IMR-90 (cell line): ENCODE measurements at places on chromosomes 16 and 17. TPM values are rescaled to one million over a fixed set of nuclear protein-coding genes. Genes with fewer than 3 reads are reported as not detected.

The PIEZO1 gene
- 372 and 392 TPM in 2 replicates for polyA plus RNA-seq

The HS3ST2 gene
- not detected in 2 replicates for polyA plus RNA-seq

- peaks cover under 1% of the 10 kb centered on the region; the same call in 1 of the 2 replicates for H3K4me1 ChIP-seq
- DNase-seq: no peak
These were observed 11.2 kb downstream of the CDK5RAP3 start for GRCh38 chr17:47982091-47982617.

DNA sequence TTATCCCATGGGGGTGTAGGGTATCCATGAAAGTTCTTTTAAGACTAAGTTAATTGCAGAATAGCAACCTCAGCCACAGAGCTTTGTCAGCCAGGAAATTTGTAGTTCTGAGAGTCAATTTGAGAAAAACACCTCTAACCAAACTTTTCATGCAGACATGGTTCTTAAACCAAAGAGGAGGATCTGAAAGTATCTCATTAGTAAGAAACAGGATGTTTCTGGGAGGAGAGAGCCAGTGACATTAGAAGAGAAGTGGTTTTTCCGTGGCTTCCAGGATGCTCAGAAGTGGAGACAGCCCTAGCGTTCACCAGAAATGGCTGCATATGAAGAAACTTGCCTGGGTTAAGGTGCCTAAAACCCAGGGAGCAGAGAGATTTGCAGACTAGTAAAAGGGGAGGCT is 7.9 kb downstream of the GNAO1 start:
- DNase-seq: no peak
- H3K4me3 ChIP-seq: no peak overlapping the region
- no peaks in the 10 kb centered on the region for H3K4me1 ChIP-seq
- no peak overlapping the region for H3K27ac ChIP-seq

DNA sequence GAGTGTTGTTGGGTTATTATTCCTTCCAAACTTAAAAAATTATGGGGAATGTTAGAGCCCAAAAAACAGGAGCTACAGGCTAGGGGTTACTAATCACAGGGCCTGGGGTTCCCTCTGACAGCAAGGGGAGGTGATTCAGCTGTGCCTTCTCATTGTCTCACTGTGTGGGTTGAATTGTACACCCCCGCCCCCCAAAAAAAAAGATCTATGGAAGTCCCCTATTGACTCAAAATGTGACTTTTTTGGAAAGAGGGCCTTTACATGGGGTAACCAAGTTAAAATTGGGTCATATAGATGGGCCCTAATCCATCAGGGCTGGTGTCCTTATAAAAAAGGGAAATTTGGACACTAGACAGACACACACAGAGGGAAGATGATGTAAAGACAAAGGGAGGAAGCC is 190.2 kb downstream of the SOX9 start:
- no peak overlapping the region for H3K4me3 ChIP-seq
- DNase-seq: no peak
- H3K36me3 ChIP-seq: no peaks in the 10 kb centered on the region
- H3K27me3 ChIP-seq: peaks cover 3% of the 10 kb centered on the region; the same call in 1 of the 2 replicates

- no peaks in the 10 kb centered on the region for H3K27me3 ChIP-seq
- H3K27ac ChIP-seq: no peak overlapping the region
- no peaks in the 10 kb centered on the region for H3K4me1 ChIP-seq
- H3K4me3 ChIP-seq: no peak overlapping the region
- H3K36me3 ChIP-seq: no peaks in the 10 kb centered on the region
These were observed 342.5 kb downstream of the MAF start for GRCh38 chr16:79257953-79258490.

GRCh38 chr16:12904329-12904671 is 2.9 kb downstream of the SHISA9 start:
- H3K4me3 ChIP-seq: no peak overlapping the region
- H3K27me3 ChIP-seq: peaks cover 26% of the 10 kb centered on the region; the same call in 1 of the 2 replicates
- no peak overlapping the region for H3K27ac ChIP-seq
- H3K36me3 ChIP-seq: no peaks in the 10 kb centered on the region

- no peaks in the 10 kb centered on the region for H3K27me3 ChIP-seq
- H3K27ac ChIP-seq: no peak overlapping the region
- H3K36me3 ChIP-seq: no peaks in the 10 kb centered on the region
- peak; percentile 34 for DNase-seq
- no peaks in the 10 kb centered on the region; the same call in 1 of the 2 replicates for H3K4me1 ChIP-seq
- H3K4me3 ChIP-seq: no peak overlapping the region
These were observed 12.8 kb upstream of the RANGRF start for GRCh38 chr17:8275421-8276290.
